Spinal cord (tissue), 10 donors: ENCODE measurements at places on chromosomes 13 and 19. TPM values are rescaled to one million over a fixed set of nuclear protein-coding genes. Genes with fewer than 3 reads are reported as not detected.

- H3K4me3 ChIP-seq: no peak overlapping the region
- no peaks in the 10 kb centered on the region for H3K36me3 ChIP-seq
- H3K4me1 ChIP-seq: no peaks in the 10 kb centered on the region
- DNase-seq: no peak
Observed at GRCh38 chr13:108419768-108420167, 150.2 kb downstream of the TNFSF13B start.

MUC16 gene
- total RNA-seq: under 0.01 TPM

LRFN3 gene
- 5.5 TPM for total RNA-seq

GRCh38 chr13:40910324-40911050 is 108.6 kb downstream of the ELF1 start:
- H3K36me3 ChIP-seq: no peaks in the 10 kb centered on the region
- DNase-seq: no peak
- H3K4me1 ChIP-seq: no peaks in the 10 kb centered on the region
- no peak overlapping the region for H3K27ac ChIP-seq
- H3K4me3 ChIP-seq: no peak overlapping the region

- H3K36me3 ChIP-seq: no peaks in the 10 kb centered on the region
- no peak overlapping the region for H3K27ac ChIP-seq
- H3K4me3 ChIP-seq: no peak overlapping the region
- no peaks in the 10 kb centered on the region for H3K27me3 ChIP-seq
- DNase-seq: peak; percentile 23
Observed at GRCh38 chr13:53124623-53125022, 96.0 kb downstream of the OLFM4 start.

MLLT1 gene
- 11.5 TPM for total RNA-seq

DNA sequence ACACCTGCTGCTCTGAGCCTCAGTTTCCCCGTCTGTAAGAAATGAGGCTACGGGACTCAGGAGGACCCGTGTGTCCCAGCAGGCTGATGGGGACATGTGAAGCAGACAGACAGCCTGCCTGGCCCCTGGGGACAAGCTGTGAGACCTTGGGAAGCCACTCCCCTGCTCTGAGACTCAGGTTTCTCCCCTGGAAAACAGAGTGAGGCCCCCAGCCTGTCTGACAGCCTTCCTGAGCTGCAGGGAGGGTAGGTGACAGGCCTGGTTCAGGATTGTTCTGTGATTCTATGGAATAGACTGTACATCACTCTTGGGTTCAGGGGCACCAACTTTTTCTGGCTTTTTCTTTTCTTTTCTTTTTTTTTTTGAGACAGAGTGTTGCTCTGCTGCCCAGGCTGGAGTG is 2.9 kb upstream of the NTF4 start:
- no peak overlapping the region for H3K27ac ChIP-seq
- H3K27me3 ChIP-seq: peaks cover 66% of the 10 kb centered on the region
- no peak overlapping the region for H3K4me3 ChIP-seq
- DNase-seq: no peak
- H3K36me3 ChIP-seq: no peaks in the 10 kb centered on the region
- peaks cover 11% of the 10 kb centered on the region for H3K4me1 ChIP-seq

DNA sequence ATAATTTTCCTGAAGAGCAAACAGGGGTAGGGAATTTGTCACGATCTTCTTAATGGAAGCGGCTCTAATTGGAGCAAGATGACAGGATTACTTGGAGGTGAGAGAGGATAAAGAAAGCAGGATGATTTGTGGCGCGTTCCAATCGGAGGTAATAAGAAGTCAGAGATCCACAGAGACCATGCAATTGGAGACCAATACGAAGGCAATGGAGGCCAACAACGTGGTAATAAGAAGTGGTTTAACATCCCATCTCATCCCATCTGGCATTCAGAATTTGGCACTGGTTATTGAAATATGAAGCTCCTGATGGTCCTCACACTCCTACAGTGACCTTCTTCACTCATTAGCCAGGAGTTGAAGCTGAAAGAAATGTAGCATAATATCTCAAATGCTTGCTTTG is 130.6 kb downstream of the DLEU7 start:
- H3K27ac ChIP-seq: no peak overlapping the region
- no peak overlapping the region for H3K4me3 ChIP-seq
- H3K36me3 ChIP-seq: no peaks in the 10 kb centered on the region
- H3K27me3 ChIP-seq: no peaks in the 10 kb centered on the region
- DNase-seq: no peak

GRCh38 chr13:21979161-21979806 is 308.4 kb downstream of the FGF9 start:
- H3K27ac ChIP-seq: no peak overlapping the region
- no peaks in the 10 kb centered on the region for H3K36me3 ChIP-seq
- no peaks in the 10 kb centered on the region for H3K4me1 ChIP-seq
- no peaks in the 10 kb centered on the region for H3K27me3 ChIP-seq

GRCh38 chr13:66348745-66349690 is 881.1 kb downstream of the PCDH9 start:
- H3K27ac ChIP-seq: no peak overlapping the region
- peak; percentile 85 for DNase-seq
- H3K27me3 ChIP-seq: no peaks in the 10 kb centered on the region
- no peak overlapping the region for H3K4me3 ChIP-seq
- H3K36me3 ChIP-seq: no peaks in the 10 kb centered on the region

GRCh38 chr19:29565171-29565570 is 39.4 kb downstream of the VSTM2B start:
- DNase-seq: no peak
- no peak overlapping the region for H3K27ac ChIP-seq
- H3K4me1 ChIP-seq: peaks cover 9% of the 10 kb centered on the region
- peaks cover 18% of the 10 kb centered on the region for H3K36me3 ChIP-seq
- no peaks in the 10 kb centered on the region for H3K27me3 ChIP-seq
- H3K4me3 ChIP-seq: no peak overlapping the region

- no peak overlapping the region for H3K27ac ChIP-seq
- H3K27me3 ChIP-seq: no peaks in the 10 kb centered on the region
- no peak overlapping the region for H3K4me3 ChIP-seq
- H3K4me1 ChIP-seq: peaks cover 16% of the 10 kb centered on the region
Observed at GRCh38 chr19:14575428-14575980, 3.6 kb upstream of the NDUFB7 start.

DNA sequence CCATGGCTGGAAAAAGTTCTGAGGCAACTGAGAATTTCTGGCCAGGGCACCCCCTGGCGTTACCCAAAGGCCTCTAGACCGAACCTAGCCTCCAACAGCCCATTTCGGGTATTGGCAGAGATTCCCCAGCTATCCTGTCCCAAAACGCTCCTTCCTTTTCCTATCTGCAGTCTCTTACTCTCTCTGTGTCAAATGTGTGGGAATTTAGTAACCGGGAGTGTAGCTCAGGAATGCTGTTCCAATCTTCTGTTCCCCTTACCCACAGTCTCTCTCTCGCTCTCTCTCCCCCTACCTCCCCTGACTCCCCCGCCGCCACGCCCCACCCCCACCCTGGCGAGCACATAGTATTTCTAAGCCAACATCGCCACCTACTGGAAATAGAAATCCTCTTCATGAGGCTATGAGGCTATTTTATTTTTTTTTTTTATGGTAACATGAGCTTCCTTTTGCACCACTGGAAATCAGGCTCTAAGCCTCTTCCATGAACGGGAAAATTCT is 27.0 kb downstream of the OXGR1 start:
- no peak overlapping the region for H3K4me3 ChIP-seq
- H3K4me1 ChIP-seq: no peaks in the 10 kb centered on the region
- DNase-seq: no peak
- H3K27ac ChIP-seq: no peak overlapping the region

DNA sequence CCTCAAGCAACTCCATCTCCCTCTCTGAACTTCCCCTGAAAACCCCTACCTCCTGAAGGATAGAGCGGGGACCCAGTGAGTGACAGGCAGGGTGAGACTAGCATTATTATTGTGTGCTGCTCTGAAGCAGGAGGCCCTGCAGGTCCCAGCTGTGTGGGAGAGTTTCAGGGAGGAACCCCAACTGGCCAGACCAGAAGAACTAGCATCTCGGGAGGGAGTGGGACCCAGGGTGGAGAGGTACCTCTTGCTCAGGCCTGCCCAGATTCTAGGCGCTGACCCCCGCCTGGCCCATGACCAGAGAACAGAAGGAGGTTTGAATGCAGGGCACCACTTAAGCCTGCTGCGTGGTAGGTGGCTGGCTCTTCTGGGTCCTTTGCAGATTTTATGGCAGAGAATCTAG is 5.7 kb upstream of the LYPD3 start:
- H3K36me3 ChIP-seq: no peaks in the 10 kb centered on the region
- no peak overlapping the region for H3K4me3 ChIP-seq
- H3K27me3 ChIP-seq: peaks cover 2% of the 10 kb centered on the region
- no peak overlapping the region for H3K27ac ChIP-seq

KL gene
- total RNA-seq: 8.5 TPM

SIAH3 gene
- total RNA-seq: 3.5 TPM

GRCh38 chr19:32580901-32581704 is at the start of gene PDCD5:
Gene PDCD5 (plus strand): TSS chr19:32581190. CDS start chr19:32581262, 72 bp downstream.
- H3K27ac ChIP-seq: peak within 1 kb of the TSS; percentile 47
- H3K4me3 ChIP-seq: peak within 1 kb of the TSS; percentile 73
- H3K36me3 ChIP-seq: peaks cover 15% of the 10 kb centered on the region
- H3K27me3 ChIP-seq: no peaks in the 10 kb centered on the region

DNA sequence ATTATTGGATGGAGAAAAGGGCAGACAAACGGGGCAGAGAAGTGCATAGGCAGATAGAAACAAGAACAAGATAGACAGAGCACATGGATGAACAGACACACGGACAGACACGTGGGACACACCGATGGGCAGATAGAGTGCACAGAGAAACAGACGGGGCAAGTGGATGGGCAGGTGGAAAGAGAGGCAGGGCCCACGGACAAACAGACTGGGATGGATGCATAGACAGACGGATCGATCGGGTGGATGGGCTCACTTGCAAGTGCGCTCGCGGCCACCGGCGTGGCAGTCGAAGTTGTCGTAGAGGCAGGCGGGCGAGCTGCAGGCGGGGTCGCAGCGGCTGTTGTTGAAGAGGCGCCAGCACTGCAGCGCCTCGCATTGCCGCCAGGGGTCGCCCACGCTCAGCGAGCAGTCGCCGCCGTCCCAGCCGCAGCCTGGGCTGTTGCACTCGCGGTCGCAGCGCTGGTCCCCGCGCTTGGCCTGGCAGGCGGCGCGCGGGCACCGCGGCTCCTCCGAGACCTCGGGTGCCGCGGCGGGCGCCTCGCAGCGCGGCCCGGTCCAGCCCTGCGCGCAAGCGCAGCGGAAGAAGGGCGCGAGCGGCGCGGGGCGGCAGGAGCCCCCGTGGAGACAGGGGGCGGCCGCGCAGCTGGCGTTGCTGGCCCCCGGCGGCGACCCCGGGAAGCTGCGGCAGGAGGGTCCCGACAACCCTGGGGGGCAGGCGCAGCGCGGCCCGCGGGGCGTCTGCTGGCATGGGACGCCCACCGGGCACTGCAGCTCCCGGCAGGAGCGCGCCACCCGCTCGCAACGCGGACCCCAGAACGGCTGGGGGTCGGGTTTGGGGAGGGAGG is 23.3 kb downstream of the NOTCH3 start:
- peaks cover 78% of the 10 kb centered on the region for H3K36me3 ChIP-seq
- H3K4me1 ChIP-seq: peaks cover 12% of the 10 kb centered on the region
- peak; percentile 73 for DNase-seq
- H3K4me3 ChIP-seq: no peak overlapping the region
- H3K27me3 ChIP-seq: no peaks in the 10 kb centered on the region

SIGLEC12 gene
- not detected for total RNA-seq

DNA sequence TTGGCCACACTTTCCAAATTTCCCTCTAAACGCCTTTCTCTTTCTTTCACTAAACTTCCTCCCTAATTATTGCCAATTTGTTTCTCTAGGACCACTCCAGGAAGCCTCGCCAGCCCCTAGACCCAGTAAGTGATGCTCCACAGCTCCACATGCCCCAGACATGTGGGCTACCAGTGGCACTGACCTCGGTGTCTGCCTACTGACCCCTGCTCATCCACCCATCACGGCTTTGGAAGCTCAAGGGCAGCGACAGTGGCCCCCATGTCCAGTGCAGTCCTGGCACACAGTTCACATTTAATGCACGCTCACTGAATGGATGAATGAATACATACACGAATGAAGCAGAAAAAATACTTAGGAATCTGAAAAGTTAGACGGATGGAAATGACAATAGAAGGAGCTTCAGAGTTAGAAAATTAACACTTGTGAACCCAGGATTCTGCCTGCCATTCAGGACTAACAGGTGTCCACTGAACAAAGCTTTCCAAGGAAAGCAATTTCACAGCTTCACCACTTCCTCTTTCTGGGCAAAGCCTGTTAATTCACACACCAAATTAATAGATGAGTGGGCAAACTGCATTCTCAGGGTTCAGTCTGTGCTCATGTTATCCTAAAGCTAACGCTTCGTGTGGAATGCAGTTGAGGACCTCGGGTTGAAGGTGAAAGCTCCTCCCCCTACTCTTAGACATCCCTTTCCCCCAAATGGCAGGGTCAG is 50.9 kb downstream of the CCDC70 start:
- no peaks in the 10 kb centered on the region for H3K27me3 ChIP-seq
- no peak for DNase-seq
- no peaks in the 10 kb centered on the region for H3K36me3 ChIP-seq
- no peak overlapping the region for H3K4me3 ChIP-seq
- H3K4me1 ChIP-seq: peaks cover 22% of the 10 kb centered on the region
- no peak overlapping the region for H3K27ac ChIP-seq

FFAR1 gene
- not detected for total RNA-seq

DNA sequence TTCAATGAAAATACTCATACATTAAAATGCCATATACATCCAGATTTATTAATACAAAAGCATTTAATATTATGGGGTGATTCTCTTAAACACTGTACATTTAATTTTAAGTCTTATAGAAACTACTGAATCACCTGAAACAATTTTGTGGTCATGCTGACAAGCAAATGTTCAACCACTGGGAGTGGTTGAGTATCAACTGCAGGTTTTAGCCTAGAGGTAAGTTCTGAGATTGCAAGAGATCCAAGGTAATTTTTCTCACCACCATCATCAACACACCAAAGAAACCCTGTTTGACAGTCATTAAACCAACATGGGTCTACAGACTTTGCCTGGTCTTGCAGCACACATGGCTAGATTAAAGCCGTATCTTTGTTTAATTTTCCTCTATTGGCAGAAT is 196.3 kb downstream of the LHFPL6 start:
- H3K27me3 ChIP-seq: no peaks in the 10 kb centered on the region
- no peaks in the 10 kb centered on the region for H3K4me1 ChIP-seq
- no peak for DNase-seq
- no peaks in the 10 kb centered on the region for H3K36me3 ChIP-seq
- H3K4me3 ChIP-seq: no peak overlapping the region

GRCh38 chr13:90768116-90768515 is 579.4 kb upstream of the MIR17HG start:
- no peaks in the 10 kb centered on the region for H3K27me3 ChIP-seq
- H3K36me3 ChIP-seq: no peaks in the 10 kb centered on the region
- no peak overlapping the region for H3K27ac ChIP-seq
- no peaks in the 10 kb centered on the region for H3K4me1 ChIP-seq

CEACAM7 gene
- not detected for total RNA-seq

PIAS4 gene
- 24.8 TPM for total RNA-seq

- DNase-seq: no peak
- no peaks in the 10 kb centered on the region for H3K4me1 ChIP-seq
- H3K36me3 ChIP-seq: no peaks in the 10 kb centered on the region
- no peak overlapping the region for H3K27ac ChIP-seq
- no peak overlapping the region for H3K4me3 ChIP-seq
Observed at GRCh38 chr13:39970177-39970846, 314.9 kb downstream of the COG6 start.
